ENCODE measurements at places on chromosomes 1 and 21.
A peak's percentile ranks its signal among the peaks of the same experiment; 100 is the strongest.

GRCh38 chr1:219660666-219661463, 48.0 kb upstream of the ZC3H11B start:
- DNase-seq = peak; percentile 21

- DNase-seq = no peak
Observed at GRCh38 chr1:19071674-19072281, 115.3 kb upstream of the IFFO2 start.

- no peak for DNase-seq
Observed at GRCh38 chr1:64387389-64388285, 82.3 kb upstream of the CACHD1 start.

DNA sequence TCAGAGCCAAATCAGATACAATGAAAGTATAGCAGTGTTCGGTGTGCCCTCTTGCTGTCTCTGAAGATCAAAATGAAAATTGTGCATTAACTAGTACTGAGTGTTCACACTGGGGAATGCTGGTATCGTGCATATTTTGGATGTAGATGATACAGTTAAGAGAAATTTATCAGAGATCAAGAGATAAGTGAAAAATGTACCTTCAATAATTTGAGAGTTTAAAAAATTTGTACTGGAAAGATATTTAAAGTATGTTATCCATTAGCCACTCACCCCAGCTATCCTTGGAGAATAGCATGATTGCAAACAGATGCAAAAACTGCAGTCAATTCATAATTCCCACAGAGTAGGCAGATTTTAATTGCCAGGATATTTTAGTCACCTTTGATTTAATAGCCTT, 56.4 kb downstream of the GREM2 start:
- DNase-seq = no peak

DNA sequence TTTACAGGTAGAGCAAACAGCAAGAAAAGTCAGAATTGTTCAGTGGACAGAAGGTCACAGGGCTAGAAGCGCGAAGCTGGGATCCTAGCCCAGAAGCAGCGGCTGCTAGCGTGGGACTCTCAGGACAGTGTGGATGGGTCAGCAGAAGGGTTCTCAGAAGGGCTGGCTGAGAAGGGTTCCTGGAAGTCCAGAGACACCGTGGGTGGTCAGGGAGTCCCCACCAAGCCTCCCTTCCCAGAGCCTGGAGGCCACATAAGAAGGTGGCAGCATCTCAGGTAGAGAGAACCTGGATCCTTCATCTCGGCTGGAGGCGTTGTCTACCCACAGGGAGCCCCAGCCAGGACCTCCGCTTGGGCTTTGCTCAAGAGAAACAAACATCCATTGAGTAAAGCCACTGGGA, 696.3 kb downstream of the PTPRU start:
- DNase-seq = no peak

DNA sequence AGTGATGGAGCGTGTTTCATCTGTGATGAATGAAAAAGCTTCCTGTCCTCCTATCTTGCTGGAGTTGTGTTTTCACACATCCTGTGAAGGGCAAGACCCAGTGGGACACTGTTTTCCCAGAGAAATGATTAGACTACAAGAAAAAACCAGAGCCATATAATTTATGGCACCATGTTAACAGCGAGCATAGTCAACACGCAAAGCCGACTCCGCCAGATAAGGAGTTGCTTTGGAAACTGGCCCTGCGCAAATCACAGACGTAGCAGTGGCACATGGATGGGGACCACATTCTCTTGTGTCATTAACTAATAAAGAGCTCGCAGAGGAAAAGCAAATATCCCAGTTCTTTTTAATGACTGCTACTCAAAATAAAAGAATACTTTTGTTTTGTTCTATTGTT, 471.2 kb upstream of the RUNX1 start:
- no peak for DNase-seq

- no peak for DNase-seq
Observed at GRCh38 chr1:206729507-206729906, 41.1 kb upstream of the IL19 start.

GRCh38 chr1:2319291-2319690, 72.1 kb downstream of the MORN1 start:
- DNase-seq = no peak

DNA sequence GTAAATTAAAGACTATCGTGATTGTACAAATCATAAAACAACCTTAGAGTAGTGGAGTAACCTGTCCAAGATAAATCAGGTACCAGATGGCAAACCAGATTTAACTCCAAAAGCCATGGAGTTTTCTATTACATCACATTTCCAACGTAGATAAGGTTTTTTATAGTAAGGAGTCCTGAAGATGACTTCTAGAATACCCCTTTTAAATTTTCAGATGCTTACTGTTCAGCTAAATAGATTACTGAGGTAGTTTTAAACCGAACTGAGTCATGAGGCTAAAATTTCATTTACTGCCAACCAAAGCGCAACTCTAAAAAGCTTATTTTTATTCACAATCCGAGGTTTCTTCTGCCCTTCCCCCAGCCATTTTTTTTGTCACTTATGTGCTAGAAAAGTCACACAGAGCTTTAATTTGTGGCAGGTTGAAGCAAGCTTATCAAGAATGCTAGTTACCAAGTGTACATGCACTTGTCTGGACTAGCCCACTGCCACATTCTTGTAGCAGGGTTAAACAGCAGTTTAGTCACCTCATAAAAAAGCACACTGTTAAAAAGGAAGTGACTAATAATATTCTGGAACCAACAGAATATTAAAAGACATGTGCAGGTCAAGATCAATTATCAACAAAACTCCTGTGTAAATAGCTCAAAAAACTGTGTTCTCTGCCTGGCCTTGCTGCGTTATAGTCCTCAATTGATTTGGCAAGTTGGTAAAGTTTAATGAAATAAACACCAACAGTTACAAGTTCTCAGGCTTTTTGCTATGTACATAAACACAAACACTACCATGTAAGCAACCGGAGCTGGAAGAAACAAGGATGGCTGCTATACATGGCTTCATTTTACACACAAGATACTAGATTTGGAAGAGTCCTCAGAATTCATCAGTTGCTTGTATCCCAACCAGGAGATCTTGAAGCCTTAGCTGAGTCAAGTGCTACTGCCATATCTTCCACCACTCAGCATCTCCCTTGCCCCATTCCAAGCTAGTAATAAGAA, 180.3 kb upstream of the DMRTA2 start:
- peak; percentile 18 for DNase-seq

GRCh38 chr1:62597281-62597680, at the start of gene ANGPTL3:
Gene ANGPTL3, plus strand, starts transcription at chr1:62597520. Its CDS starts 47 bp downstream, at chr1:62597567.
- no peak for DNase-seq

DNA sequence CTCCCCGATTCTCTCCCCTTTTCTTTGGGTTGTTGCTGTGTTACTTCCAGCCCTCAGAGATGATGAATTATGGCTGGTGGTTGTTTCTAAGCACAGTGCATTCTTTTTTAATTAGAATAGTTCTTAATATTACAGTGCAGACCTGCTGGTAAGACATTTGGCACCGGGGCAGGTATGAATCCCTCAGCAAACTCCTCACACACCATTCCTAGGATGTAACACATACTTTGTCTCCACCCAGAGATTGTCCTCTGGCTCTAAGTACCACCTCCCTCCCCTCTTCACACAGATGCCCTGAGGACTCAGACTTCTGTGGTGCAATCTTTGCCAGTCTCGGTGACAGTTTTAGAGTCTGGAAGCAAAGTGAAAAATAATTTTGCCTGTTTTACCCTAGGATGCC, 143.1 kb downstream of the HLX start:
- peak; percentile 33 for DNase-seq

DNA sequence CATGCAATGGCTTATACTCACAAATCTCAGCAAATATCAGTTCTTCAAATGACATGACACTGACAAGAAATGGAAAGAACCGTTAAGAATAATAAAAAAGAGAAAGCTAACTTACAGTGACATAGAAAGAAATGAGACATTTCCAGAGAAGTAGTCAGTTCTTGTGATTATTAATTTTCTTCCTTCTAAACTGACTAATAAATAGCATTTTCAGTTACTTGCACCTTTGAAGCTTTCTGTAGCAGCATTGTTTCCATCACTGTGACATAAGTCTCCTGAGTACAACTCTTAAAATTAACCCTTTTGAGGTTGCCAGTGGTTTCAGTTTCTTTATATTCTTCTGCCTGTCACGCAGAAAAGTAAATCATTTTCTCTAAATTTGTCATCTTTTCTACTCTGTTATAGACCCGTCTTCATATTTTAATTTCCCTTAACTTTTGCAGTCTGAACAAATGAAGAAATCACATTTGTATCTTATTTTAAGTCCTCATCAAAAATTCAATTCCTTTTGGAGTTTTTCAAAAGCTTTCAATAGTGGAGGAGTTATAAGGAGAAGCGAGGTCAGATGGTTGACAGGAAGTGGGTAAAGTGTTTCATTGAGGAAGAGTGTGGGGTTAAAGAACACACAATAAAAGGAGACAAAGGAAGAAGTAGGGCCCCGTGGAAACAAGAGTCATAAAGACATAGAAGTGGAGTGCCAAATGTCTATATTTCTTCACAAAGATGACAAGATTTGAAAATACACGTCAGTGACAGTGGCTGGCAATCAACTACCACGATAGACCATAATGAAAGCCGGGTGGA, 57.9 kb upstream of the S1PR1 start:
- no peak for DNase-seq

- no peak for DNase-seq
Observed at GRCh38 chr1:27350663-27351540, 9.1 kb downstream of the SYTL1 start.

DNA sequence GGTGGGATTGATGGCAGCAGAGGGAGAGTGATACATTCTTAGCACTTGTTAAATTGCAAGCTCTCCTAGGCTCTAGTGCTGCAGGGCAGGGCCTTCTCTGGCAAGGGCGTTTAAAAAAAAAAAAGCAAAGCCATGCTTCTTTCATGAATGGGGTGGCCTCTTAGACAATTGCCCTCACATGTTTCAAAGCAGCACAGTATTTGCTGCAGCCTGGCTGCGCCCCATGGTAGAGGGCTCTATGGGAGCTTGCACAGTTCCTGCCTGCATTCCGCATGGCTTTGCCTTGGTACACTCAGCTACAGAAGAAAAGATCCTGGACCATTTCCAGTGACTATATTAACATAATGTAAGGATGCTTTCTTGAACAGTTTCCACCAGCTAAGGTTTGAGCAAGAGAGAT, 267.2 kb downstream of the ZNF648 start:
- DNase-seq = no peak

DNA sequence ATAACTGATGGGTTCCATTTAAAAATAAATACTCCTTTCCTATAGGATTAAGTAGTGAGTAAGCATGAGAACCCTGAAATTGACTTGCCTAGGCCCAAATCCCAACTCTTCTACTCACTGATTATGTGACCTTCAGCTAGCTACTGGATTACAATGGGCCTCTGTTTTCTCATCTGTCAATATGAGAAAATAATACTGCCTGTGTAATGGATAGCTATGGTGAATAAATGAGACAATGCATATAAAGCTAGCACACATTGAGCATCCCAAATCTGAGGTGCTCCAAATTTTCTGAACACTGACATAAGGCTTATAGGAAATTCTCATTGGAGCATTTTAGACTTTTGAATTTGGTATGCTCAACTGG, 5.3 kb upstream of the LRRC8C start:
- no peak for DNase-seq

GRCh38 chr1:154410185-154410827, 5.2 kb downstream of the IL6R start:
- DNase-seq = no peak

- DNase-seq = no peak
Observed at GRCh38 chr1:9715536-9716226, 64.2 kb downstream of the PIK3CD start.

GRCh38 chr21:46183910-46184624, at the start of gene SPATC1L:
Gene SPATC1L, minus strand, starts transcription at chr21:46184459. Its CDS starts 1,643 bp downstream, at chr21:46182816.
- no peak for DNase-seq

DNA sequence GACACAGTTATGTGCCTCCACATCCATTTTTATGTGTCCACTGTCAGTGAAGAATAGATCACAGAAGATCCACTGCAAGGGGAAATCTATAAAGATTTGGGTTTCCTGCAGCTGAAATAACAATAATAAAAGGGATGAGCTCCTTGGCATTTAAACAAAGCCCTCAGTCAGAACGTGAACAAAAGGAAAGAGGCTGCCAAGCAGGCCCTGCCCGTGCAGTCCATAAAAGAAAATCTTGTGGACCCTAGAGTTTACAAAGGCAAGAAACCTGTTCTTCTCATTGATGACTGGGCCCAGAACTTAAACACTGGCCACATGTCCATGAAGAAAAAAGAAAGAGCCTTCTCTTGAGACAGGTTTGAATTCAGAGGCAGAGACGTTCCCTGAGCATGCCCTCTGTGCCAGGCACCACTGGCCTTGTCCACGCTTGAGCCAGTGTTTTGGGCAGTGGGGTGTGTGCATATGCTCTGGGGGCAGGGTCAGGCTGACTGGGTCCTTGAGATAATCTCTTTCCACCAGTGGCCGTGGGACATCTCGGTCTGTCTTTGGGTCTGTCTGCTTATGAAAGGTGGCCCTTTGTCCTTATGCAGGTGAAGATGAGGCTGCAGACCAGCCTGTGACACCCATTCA, 142.7 kb downstream of the HIVEP3 start:
- DNase-seq = no peak

GRCh38 chr1:6244401-6245049, 546 bp downstream of the HES3 start:
- DNase-seq = no peak

DNA sequence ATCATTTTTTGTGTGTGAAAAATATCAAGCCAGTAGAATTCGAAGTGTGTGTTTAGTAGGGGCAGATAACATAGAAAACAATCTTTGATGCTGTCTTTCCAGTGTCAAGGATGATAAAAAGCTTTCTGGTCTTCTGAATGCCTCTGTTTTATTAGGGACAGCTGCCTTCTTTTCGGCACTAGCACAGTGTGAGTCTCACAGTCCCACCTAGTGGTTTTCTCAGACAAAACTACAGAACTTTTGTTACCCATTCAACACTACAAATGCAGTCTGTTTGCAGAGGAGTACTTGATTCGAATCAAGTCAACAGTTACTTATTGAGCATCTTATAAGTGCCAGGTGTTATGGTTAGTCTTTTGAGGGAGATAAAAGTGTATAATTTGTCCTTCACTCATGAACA, 30.6 kb upstream of the MCOLN3 start:
- no peak for DNase-seq

GRCh38 chr1:2326524-2326923, 64.8 kb downstream of the MORN1 start:
- no peak for DNase-seq

GRCh38 chr1:184596950-184597645, 157.6 kb downstream of the EDEM3 start:
- DNase-seq = no peak

GRCh38 chr1:156308078-156308477, 9.0 kb upstream of the VHLL start:
- DNase-seq = no peak

All from GM04503 (cell line).